ENCODE measurements at places on chromosomes 5 and 9. TPM values are rescaled to one million over a fixed set of nuclear protein-coding genes. Genes with fewer than 3 reads are reported as not detected.

The PPP1R2B gene
- 0.09 TPM for total RNA-seq

The PHAX gene
- total RNA-seq = 57.8 TPM

The SLC46A2 gene
- not detected for total RNA-seq

The TTC39B gene
- total RNA-seq = 11.4 TPM

The TMEM174 gene
- total RNA-seq = not detected

The BTNL3 gene
- total RNA-seq = not detected

Measured in smooth muscle cell of bladder (primary cell).